ENCODE measurements at places on chromosomes 3 and 15.
A peak's percentile ranks its signal among the peaks of the same experiment; 100 is the strongest.

- no peak for DNase-seq
Measured at GRCh38 chr3:124680521-124680920, 49.7 kb upstream of the UMPS start.

- no peak for DNase-seq
Measured at GRCh38 chr15:81313686-81314085, 10.3 kb downstream of the STARD5 start.

- DNase-seq = no peak
Measured at GRCh38 chr15:48086133-48086532, 34.7 kb upstream of the SLC24A5 start.

DNA sequence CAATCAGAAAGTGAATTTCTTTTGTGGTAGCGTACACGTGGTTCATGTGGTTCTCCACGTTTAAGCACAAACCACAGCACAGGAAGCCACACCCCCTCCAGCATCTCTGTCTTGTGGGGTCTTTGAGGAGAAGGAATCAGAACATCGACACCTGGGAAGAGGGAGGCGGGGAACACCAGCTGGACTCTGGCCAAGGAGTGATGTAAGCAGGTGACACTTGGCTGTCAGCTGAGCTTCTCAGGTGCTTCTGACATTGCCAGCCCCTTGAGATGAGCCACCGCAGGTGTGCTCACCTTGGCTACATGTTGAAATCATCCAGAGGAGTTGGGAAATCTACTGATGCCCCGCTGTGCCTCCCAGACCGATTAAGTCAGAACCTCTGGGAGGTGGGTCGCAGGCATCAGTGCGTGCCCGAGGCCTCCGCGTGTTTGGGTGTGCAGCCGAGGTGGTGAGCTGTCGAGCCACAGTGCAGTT, 85.0 kb downstream of the FAM81A start:
- DNase-seq = no peak

DNA sequence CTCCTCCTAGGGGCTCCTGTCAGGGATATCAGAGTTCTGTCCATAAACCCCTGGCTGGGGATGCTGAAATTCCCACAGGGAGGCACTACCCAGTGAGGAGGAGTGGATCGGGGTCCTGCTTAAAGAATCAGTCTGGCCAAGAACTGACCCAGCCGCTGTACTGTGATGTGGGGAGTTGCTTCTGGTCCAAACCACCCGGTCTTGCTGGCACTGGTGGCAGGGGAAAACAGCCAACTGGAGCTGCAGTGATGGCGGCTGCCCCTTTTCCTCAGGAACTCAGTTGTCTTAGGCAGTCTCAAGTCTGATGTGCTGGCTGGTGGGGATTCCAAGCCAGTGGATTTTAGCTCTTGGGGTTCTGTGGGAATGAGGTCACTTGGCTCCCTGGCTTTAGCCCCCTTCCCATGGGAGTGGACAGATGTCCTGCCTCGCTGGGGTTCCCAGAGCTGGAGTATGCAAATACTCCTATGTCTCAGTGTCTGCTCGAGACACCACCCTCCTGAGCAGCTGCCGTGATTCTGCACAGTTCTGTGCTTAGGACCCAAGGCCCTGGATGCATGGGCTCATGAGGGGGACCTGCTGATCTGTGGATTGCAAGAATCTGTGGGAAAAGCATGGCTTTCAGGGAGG, 97.1 kb downstream of the SLC25A26 start:
- DNase-seq = no peak

- DNase-seq = no peak
Measured at GRCh38 chr15:47689660-47690059, 27.6 kb upstream of the SEMA6D start.

GRCh38 chr15:88619796-88620195, 1.3 kb upstream of the AEN start:
- DNase-seq = peak; percentile 38
